Stimulated activated CD4-positive, alpha-beta T cell treated with anti-CD3 and anti-CD28 coated beads, Interleukin-12 subunit alpha, Interleukin-12 subunit beta, amount 100 ng/mL, for 4 hours (primary cell): ENCODE measurements at places on chromosomes 4 and X.

DNA sequence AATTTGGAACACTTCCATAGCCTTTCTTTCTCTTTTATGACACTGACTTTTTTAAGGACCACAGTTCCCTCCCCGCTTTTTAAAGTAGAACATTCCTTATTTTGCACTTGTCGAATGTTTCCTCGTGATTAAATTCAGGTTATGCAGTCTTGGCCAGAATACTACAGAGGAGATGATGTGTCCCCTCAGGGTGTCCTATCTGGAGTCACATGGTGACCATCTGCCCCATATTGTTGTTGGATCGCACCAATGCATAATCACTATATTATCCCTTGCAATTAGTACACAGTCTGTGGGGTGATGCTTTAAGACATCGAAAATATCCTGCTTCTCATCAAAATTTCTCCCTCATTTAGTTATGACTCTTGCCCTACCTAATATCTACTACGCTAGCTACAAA lies 27.4 kb downstream of the WDFY3 start:
- no peak for DNase-seq

DNA sequence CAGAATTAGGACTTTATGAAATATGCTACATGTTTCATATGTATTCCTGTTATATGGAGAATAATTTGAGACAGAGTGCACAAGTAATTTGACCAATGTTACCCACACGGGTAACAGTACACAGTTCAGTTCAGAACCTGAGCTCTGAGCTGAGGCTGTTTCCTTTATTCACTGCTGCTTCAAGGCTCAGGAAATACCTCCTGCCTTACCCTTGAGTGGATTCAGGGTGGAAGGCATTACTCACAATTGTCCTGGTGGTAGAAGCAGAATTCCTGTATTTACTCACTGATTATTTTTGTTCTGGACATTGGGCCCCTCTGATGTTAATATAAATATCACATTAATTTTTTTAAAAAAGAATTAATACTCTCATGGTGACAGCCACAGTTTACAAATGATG lies 73.5 kb upstream of the CAMK2D start:
- no peak for DNase-seq

GRCh38 chr4:139934057-139934707 lies 219.8 kb downstream of the MAML3 start:
- DNase-seq: no peak

GRCh38 chrX:150907474-150907873 lies 9.0 kb upstream of the CD99L2 start:
- no peak for DNase-seq

GRCh38 chrX:27976284-27976683 lies 5.0 kb downstream of the DCAF8L1 start:
- no peak for DNase-seq

DNA sequence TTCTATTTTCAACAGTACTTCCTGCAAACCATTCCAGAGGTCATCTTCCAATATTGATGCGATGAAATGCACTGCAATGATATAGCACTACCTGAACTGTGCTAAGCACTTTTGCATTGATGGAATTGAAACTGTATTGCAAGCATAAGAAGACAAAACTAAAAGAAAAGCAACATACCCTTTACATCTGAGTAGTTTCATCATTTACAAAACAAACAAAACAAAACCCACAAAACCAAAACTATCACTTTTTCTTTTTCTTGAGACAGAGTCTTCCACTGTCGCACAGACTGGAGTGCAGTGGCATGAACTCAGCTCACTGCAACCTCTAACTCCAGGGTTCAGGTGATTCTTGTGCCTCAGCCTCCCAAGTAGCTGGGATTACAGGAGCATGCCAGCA lies 120.1 kb upstream of the NAP1L5 start:
- DNase-seq: no peak
